ENCODE measurements at places on chromosomes 11 and 22. TPM values are rescaled to one million over a fixed set of nuclear protein-coding genes. Genes with fewer than 3 reads are reported as not detected.

Gene LRRC32
- polyA plus RNA-seq: 11.6 TPM

Gene MMP3
- polyA plus RNA-seq: 0.19 TPM

Gene MRPL49
- polyA plus RNA-seq: 35.1 TPM

Gene MS4A14
- polyA plus RNA-seq: 1.6 TPM

Gene KRTAP5-10
- polyA plus RNA-seq: 0.19 TPM

Gene HMGXB4
- polyA plus RNA-seq: 18.6 TPM

Gene SHISA8
- polyA plus RNA-seq: 0.10 TPM

Gene GTF2H1
- polyA plus RNA-seq: 64.5 TPM
